ENCODE measurements at places on chromosomes 7 and 10. TPM values are rescaled to one million over a fixed set of nuclear protein-coding genes. Genes with fewer than 3 reads are reported as not detected.

GRCh38 chr7:113289140-113289740 is 170.9 kb upstream of the SMIM30 start:
- H3K27me3 ChIP-seq = no peaks in the 10 kb centered on the region
- DNase-seq = no peak
- no peak overlapping the region for H3K4me3 ChIP-seq
- no peaks in the 10 kb centered on the region for H3K4me1 ChIP-seq
- H3K36me3 ChIP-seq = no peaks in the 10 kb centered on the region

GRCh38 chr10:126609566-126609965 is 60.9 kb downstream of the C10orf90 start:
- H3K27ac ChIP-seq = no peak overlapping the region
- H3K36me3 ChIP-seq = no peaks in the 10 kb centered on the region
- H3K4me3 ChIP-seq = no peak overlapping the region
- H3K27me3 ChIP-seq = no peaks in the 10 kb centered on the region
- no peak for DNase-seq

- H3K27ac ChIP-seq = no peak overlapping the region
- no peak overlapping the region for H3K4me3 ChIP-seq
- peaks cover 42% of the 10 kb centered on the region for H3K4me1 ChIP-seq
- no peaks in the 10 kb centered on the region for H3K27me3 ChIP-seq
- no peak for DNase-seq
These were observed 32.4 kb downstream of the UNC5B start for GRCh38 chr10:71244431-71245419.

- H3K4me3 ChIP-seq = no peak overlapping the region
- H3K36me3 ChIP-seq = no peaks in the 10 kb centered on the region
- no peaks in the 10 kb centered on the region for H3K4me1 ChIP-seq
- H3K27ac ChIP-seq = no peak overlapping the region
These were observed 327.7 kb upstream of the STEAP1 start for GRCh38 chr7:89826557-89826956.

DNA sequence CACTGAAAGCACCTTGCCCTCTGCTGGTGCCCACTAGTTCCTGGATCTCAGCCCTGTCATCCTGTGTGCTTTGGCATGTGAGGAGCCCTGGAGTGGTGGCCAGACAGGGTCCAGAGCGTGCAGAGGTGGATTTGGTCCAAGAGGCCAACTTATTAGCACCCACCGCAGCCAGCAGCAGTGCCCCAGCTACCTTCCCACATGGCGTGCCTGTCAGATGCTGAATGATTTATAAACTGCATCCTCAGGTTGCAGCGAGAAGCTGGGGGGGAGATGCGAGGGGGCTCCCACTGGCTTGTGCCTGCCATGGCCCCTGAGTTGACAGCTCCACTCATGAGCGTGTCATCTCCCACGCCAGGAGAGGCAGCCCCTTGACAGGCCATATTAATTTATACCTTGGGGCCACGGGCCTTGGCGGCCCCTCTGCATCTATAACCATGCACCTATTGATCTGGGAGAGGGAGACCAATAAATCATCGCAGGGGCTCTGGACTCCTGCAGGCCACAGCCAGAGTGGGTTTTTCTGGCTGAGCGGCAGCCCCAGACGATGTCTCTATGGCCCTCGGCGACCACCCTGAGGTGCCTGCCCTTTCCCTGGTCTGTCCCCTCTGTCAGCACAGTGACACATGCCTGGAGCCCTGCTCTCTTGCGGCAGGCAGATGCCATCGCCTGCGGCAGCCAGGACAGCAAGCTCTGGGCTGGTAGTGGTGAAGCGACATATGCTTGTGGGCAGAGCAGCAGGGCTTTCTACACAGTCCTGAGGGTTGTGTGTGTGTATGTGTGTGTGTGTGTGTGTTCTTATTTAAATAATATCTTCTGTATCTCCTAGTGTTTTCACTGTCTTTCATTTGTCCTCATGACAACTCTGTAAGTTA is 120.8 kb downstream of the CDH23 start:
- H3K4me3 ChIP-seq = no peak overlapping the region
- DNase-seq = no peak
- H3K36me3 ChIP-seq = no peaks in the 10 kb centered on the region
- peak overlapping the region; percentile 67 for H3K27ac ChIP-seq

The CAV1 gene
- 3.7 TPM for total RNA-seq

The ACTR3C gene
- 0.61 TPM for total RNA-seq

GRCh38 chr7:17910377-17910776 is 29.9 kb downstream of the SNX13 start:
- DNase-seq = no peak
- peaks cover 25% of the 10 kb centered on the region for H3K4me1 ChIP-seq
- no peaks in the 10 kb centered on the region for H3K27me3 ChIP-seq
- no peak overlapping the region for H3K27ac ChIP-seq

GRCh38 chr10:14889318-14889717 is 10.7 kb downstream of the SUV39H2 start:
- H3K4me3 ChIP-seq = no peak overlapping the region
- H3K27ac ChIP-seq = no peak overlapping the region
- H3K27me3 ChIP-seq = no peaks in the 10 kb centered on the region
- no peak for DNase-seq
- H3K36me3 ChIP-seq = peaks cover 12% of the 10 kb centered on the region
- peaks cover 21% of the 10 kb centered on the region for H3K4me1 ChIP-seq

DNA sequence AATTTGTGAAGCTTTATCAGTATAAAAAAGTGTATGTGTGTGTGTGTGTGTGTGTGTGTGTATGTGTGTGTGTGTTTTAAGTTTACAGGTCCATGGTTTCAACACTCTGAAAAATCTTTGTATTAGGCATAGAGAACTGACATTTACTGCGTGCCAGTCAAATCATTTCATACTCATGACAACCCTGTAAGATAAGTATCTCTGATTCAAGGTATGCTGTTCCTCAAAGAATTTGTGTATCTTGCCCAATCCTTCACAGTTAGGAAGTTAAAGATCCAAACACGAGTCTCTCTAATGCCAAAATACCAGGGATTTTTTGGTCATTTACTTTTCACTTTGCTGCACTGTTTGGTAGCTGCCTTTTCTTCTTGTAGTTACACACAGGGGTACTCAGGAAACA is 1121.3 kb upstream of the AUTS2 start:
- H3K27ac ChIP-seq = no peak overlapping the region
- peaks cover 10% of the 10 kb centered on the region for H3K27me3 ChIP-seq
- no peak for DNase-seq
- H3K36me3 ChIP-seq = no peaks in the 10 kb centered on the region
- H3K4me3 ChIP-seq = no peak overlapping the region

The PSD gene
- total RNA-seq = 37.4 TPM

The IDI2 gene
- not detected for total RNA-seq

- DNase-seq = no peak
- H3K36me3 ChIP-seq = no peaks in the 10 kb centered on the region
- H3K27me3 ChIP-seq = peaks cover 6% of the 10 kb centered on the region
- no peaks in the 10 kb centered on the region for H3K4me1 ChIP-seq
These were observed 156.7 kb downstream of the MBL2 start for GRCh38 chr10:52615756-52616394.

The SEMA3A gene
- 21.7 TPM for total RNA-seq

GRCh38 chr10:97673736-97674525 is 13.1 kb downstream of the AVPI1 start:
- no peak overlapping the region for H3K4me3 ChIP-seq
- peaks cover 2% of the 10 kb centered on the region for H3K36me3 ChIP-seq
- no peaks in the 10 kb centered on the region for H3K4me1 ChIP-seq
- DNase-seq = no peak
- H3K27ac ChIP-seq = no peak overlapping the region
- H3K27me3 ChIP-seq = no peaks in the 10 kb centered on the region

The VAX1 gene
- total RNA-seq = 0.23 TPM

The TACR2 gene
- total RNA-seq = not detected

- H3K4me1 ChIP-seq = no peaks in the 10 kb centered on the region
- no peak overlapping the region for H3K4me3 ChIP-seq
- no peak overlapping the region for H3K27ac ChIP-seq
- DNase-seq = no peak
These were observed 22.3 kb downstream of the KIAA1217 start for GRCh38 chr10:24231200-24231599.

The AZGP1 gene
- 0.52 TPM for total RNA-seq

The FEZF1 gene
- not detected for total RNA-seq

The MACROH2A2 gene
- total RNA-seq = 149 TPM

GRCh38 chr7:90968871-90969270 is 295.4 kb upstream of the FZD1 start:
- no peak overlapping the region for H3K4me3 ChIP-seq
- H3K4me1 ChIP-seq = peaks cover 11% of the 10 kb centered on the region
- no peak overlapping the region for H3K27ac ChIP-seq
- no peaks in the 10 kb centered on the region for H3K27me3 ChIP-seq

DNA sequence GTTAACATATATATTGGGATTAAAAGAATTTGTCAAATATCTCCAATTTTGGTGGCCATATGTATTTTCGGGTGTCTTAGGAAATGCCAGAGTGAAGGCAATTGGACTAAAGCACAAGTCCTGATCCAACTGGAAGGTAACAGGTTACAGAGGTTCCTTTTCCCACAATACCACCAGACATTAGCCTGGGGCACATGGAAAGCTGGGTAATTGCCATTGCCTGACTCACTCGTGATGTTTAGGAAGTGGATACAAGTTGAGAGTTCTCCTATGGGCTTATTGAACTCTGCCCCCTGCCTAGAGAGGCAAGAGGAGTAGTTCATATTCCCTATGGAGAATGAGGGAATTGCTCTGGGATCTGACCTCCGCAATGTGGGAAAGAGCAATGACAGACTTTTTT is 5.7 kb downstream of the DNAH11 start:
- H3K4me1 ChIP-seq = peaks cover 5% of the 10 kb centered on the region
- peaks cover 38% of the 10 kb centered on the region for H3K27me3 ChIP-seq
- DNase-seq = no peak
- no peaks in the 10 kb centered on the region for H3K36me3 ChIP-seq

- H3K27me3 ChIP-seq = no peaks in the 10 kb centered on the region
- no peak overlapping the region for H3K4me3 ChIP-seq
- no peak overlapping the region for H3K27ac ChIP-seq
- H3K4me1 ChIP-seq = peaks cover 6% of the 10 kb centered on the region
These were observed 7.0 kb upstream of the GARIN1A start for GRCh38 chr7:128665057-128665456.

DNA sequence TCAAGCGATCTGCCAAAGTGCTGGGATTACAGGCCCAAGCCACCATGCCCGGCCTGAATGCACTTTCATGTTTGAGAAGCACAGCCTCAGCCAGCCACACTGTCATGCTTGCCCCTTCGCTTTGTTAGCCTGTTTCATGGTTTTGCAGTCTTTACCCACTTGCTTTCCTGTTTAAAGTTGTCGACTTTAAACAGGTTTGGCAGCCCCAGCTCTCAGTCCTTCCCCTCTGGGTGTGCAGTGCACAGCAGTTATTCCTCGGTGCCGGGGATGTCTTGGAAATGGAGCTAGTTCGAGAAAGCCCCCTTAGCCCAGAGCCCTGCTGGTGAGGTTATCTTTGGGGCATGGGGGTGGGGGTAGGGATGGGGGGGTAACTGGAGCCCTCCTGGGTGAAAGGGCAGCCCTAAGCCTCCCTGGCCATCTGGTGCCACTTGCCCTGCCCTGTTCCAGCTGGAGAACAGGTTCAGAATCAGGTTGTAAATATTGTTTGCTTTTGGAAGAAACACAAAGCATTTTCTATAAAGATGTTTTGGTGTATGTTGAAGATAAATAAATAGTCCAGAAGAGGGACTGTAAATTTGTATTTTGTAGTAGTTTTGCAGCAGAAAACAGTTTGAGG is 14.8 kb downstream of the TSPAN14 start:
- peak overlapping the region; percentile 93 for H3K27ac ChIP-seq
- DNase-seq = no peak
- peaks cover 7% of the 10 kb centered on the region for H3K36me3 ChIP-seq
- H3K4me1 ChIP-seq = peaks cover 82% of the 10 kb centered on the region
- no peaks in the 10 kb centered on the region for H3K27me3 ChIP-seq

The RNF133 gene
- total RNA-seq = not detected

- H3K4me3 ChIP-seq = no peak overlapping the region
- H3K27me3 ChIP-seq = no peaks in the 10 kb centered on the region
- no peak for DNase-seq
- H3K27ac ChIP-seq = no peak overlapping the region
- H3K36me3 ChIP-seq = no peaks in the 10 kb centered on the region
These were observed 159.3 kb downstream of the LCOR start for GRCh38 chr10:96991313-96991841.

The GDF2 gene
- not detected for total RNA-seq

DNA sequence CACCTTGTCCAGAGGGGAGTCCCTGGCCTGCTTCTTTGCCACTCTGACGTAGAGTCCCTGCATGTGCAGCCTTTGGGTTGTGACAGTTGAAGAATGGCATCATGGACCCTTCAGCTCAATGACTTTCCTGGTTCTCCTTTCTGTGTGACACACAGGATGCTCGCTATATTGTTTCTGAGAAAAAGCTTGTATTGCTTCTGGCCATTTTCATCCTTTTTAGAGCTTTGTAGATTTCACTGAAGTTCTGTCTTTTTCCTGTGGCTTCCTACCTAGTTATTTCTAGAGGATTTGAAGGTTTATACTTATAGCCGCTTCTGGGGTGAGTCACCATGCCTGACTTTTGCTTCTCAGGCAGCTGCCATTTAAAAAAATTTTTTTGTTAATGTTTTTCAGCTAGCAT is 27.0 kb downstream of the SND1 start:
- no peaks in the 10 kb centered on the region for H3K27me3 ChIP-seq
- H3K27ac ChIP-seq = no peak overlapping the region
- H3K36me3 ChIP-seq = peaks cover 14% of the 10 kb centered on the region
- DNase-seq = no peak
- H3K4me1 ChIP-seq = peaks cover 33% of the 10 kb centered on the region

GRCh38 chr7:94848531-94848930 is 58.9 kb upstream of the PPP1R9A start:
- H3K4me1 ChIP-seq = no peaks in the 10 kb centered on the region
- H3K27me3 ChIP-seq = no peaks in the 10 kb centered on the region
- no peak for DNase-seq

DNA sequence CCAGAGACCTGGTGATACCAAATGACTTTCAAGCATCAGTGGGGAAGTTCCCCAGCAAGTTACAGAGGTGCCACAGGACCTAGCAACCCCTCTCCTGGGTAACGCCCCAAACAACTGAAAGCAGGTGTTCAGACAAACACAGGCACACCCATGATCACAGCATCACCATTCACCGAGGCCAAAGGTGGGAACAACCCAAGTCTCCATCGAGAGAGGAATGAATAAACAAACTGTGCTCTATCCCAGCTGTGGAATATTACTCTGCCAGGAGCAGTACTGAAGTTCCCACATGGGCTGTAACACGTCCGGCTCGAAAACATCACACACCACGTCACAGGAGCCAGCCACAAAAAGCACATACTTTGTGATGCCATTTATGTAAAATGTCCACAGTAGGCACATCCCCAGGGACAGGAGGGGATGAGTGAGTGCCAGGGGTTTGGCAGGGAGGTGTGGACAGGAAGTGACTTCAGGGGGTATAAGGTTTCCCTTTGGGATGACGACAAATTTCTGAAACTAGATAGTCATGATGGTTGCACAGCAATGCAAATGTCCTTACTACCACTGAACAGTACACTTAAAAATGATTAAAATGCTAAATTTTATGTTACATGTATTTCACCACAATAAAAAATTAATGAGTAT is 222.8 kb downstream of the TNS3 start:
- peaks cover 17% of the 10 kb centered on the region for H3K4me1 ChIP-seq
- no peak overlapping the region for H3K4me3 ChIP-seq
- H3K27me3 ChIP-seq = no peaks in the 10 kb centered on the region
- no peak overlapping the region for H3K27ac ChIP-seq
- no peak for DNase-seq
- no peaks in the 10 kb centered on the region for H3K36me3 ChIP-seq

The CEP55 gene
- 30.7 TPM for total RNA-seq
